ENCODE measurements at places on chromosomes 12 and 14. TPM values are rescaled to one million over a fixed set of nuclear protein-coding genes. Genes with fewer than 3 reads are reported as not detected.

WNT1 gene
- 0.29 TPM for total RNA-seq

IL31 gene
- not detected for total RNA-seq

GRCh38 chr12:265096-265495, 2.5 kb upstream of the SLC6A13 start:
- H3K27me3 ChIP-seq = peaks cover 7% of the 10 kb centered on the region
- H3K4me3 ChIP-seq = no peak overlapping the region
- no peak for DNase-seq

SLCO1A2 gene
- total RNA-seq = not detected

DNA sequence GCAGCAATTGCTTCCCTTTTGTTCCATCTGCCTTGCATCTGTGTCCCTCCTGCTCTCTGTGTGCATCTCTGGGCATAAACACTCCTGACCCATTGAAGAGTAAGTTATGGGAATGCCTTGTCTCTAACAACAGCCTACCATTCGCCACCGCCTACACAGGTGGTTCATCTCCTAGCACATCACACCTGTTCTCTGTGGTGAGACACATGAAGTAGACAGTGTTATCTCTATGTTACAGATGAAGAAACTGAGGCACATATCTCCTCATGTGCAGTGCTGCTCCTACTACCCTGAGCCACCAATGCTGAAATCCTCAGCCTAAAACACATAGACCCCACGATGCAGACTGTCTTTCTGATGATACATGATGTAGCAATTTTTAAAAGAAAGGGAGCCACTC, 77.6 kb downstream of the PITPNM2 start:
- no peaks in the 10 kb centered on the region for H3K27me3 ChIP-seq
- no peak overlapping the region for H3K4me3 ChIP-seq
- peaks cover 2% of the 10 kb centered on the region for H3K36me3 ChIP-seq
- no peak for DNase-seq
- no peak overlapping the region for H3K27ac ChIP-seq

SLC7A7 gene
- 0.69 TPM for total RNA-seq

All from activated CD4-positive, alpha-beta T cell treated with anti-CD3 and anti-CD28 coated beads, Interleukin-2, amount 10 ng/mL, durations not matched to agents 7 days and 5 days (primary cell).